ENCODE measurements at places on chromosomes 2 and 18.

DNA sequence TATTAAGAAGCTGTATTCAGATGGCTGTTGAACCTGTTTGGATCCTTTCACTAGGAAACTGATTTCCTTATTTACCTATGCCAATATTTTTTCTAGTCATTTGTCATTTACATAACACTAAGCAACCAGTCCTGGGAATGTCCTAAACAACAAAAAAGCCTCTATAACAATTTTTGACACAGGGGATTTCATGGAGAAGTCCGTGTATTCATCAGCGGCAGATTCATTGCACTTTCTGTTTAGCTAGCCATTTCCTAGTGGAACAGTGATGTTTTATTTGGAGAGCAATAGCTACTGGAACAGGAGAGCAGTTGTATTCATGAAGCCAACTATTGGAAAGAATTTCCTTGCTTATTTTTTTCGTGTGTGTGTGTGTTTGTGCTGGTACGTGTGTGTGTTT lies 604.3 kb upstream of the POU3F3 start:
- DNase-seq: no peak

GRCh38 chr18:76827205-76828200 lies 5.1 kb downstream of the ZNF236 start:
- peak; percentile 19 for DNase-seq

DNA sequence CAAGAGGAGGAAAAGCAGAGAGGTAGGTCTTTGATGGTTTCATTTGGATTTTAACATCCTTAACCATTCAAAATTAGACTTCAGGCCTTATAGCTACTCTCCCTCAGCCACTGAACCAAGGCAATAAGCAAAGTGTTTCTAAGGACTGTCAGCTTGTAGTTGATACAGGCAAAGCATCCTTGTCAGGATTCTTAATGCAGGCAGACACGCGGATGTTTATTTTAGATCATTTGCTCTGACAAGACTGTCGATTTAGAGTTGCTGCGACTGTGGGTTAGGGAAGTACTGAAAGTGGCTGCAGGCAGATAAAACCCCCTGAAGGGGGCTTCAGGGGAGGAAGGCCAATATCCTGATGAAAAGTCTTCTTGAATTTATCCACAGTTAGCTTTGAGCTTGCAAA lies 46.6 kb downstream of the CDH20 start:
- no peak for DNase-seq

- no peak for DNase-seq
Measured at GRCh38 chr2:215712219-215712868, 276.5 kb upstream of the FN1 start.

DNA sequence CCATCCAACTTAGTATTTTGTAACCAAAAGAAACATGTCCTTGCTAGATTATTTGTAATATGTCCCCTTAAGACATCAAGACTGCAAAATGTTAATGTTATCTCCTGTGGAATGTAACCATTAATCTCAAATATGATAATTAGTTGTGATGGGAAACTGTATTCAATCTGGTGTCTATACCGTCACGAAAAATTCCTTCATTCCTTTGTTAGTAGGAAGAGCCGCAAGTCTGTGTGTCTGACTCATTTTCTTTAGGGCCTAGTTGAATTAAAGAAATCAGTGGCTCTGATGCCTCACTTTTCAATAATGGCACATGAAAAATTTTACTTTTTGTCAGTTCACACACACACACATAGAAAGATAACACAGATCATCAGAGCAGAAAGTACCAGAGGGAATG lies 127.1 kb upstream of the CHAC2 start:
- DNase-seq: no peak

GRCh38 chr2:175004730-175004979 lies 526 bp downstream of the CHN1 start:
- no peak for DNase-seq

GRCh38 chr18:58231930-58232329 lies 187.9 kb downstream of the NEDD4L start:
- DNase-seq: no peak
